ENCODE measurements at places on chromosomes 16 and 17.

GRCh38 chr16:87411375-87412271, 19.5 kb downstream of the MAP1LC3B start:
- H3K4me3 ChIP-seq = no peak overlapping the region
- H3K36me3 ChIP-seq = no peaks in the 10 kb centered on the region
- H3K4me1 ChIP-seq = no peaks in the 10 kb centered on the region
- no peak for DNase-seq
- no peak overlapping the region for H3K27ac ChIP-seq
- H3K27me3 ChIP-seq = no peaks in the 10 kb centered on the region

GRCh38 chr17:3843935-3844516, 2.0 kb downstream of the NCBP3 start:
- H3K4me1 ChIP-seq = peaks cover 12% of the 10 kb centered on the region
- H3K27ac ChIP-seq = no peak overlapping the region
- no peak overlapping the region for H3K4me3 ChIP-seq
- H3K27me3 ChIP-seq = no peaks in the 10 kb centered on the region
- peak; percentile 46 for DNase-seq

GRCh38 chr16:68798398-68798797, 44.9 kb upstream of the TANGO6 start:
- H3K36me3 ChIP-seq = peaks cover 15% of the 10 kb centered on the region
- no peaks in the 10 kb centered on the region for H3K27me3 ChIP-seq
- peak; percentile 50 for DNase-seq
- peaks cover 50% of the 10 kb centered on the region for H3K4me1 ChIP-seq
- H3K4me3 ChIP-seq = no peak overlapping the region

DNA sequence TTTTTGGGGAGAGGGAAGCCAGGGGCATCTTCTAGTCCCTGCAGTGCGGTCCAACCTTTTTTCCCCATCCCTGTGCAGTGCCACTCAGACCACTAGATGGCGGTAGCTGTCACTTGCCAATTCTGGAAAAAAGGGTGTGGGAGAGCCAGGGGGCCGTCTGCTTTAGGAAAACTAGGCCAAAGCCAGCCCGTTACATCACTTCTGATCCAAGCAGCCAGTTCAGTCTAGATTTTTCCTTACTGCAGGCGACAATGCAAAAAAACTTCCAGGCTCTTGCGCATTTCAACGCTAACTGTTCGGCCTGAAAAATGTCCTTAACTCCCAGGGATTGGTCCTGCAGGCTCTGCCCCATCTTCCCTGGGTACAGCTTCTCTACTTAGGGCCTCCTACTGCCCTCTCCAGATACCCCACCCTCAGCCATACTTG, 69.2 kb upstream of the CES5A start:
- H3K4me3 ChIP-seq = no peak overlapping the region
- no peaks in the 10 kb centered on the region for H3K27me3 ChIP-seq
- DNase-seq = peak; percentile 49
- H3K27ac ChIP-seq = no peak overlapping the region
- H3K36me3 ChIP-seq = no peaks in the 10 kb centered on the region
- H3K4me1 ChIP-seq = no peaks in the 10 kb centered on the region

GRCh38 chr16:21523411-21524067, 75.8 kb upstream of the METTL9 start:
- peaks cover 22% of the 10 kb centered on the region for H3K4me1 ChIP-seq
- no peaks in the 10 kb centered on the region for H3K27me3 ChIP-seq
- H3K4me3 ChIP-seq = no peak overlapping the region
- H3K36me3 ChIP-seq = no peaks in the 10 kb centered on the region
- no peak for DNase-seq

GRCh38 chr17:6811510-6811909, 20.0 kb downstream of the TEKT1 start:
- DNase-seq = no peak
- no peak overlapping the region for H3K27ac ChIP-seq
- H3K27me3 ChIP-seq = no peaks in the 10 kb centered on the region
- H3K4me1 ChIP-seq = 0 out of 2 replicates have a peak, but pooled peaks cover 6% of the 10 kb centered on the region
- H3K4me3 ChIP-seq = no peak overlapping the region
- H3K36me3 ChIP-seq = no peaks in the 10 kb centered on the region

DNA sequence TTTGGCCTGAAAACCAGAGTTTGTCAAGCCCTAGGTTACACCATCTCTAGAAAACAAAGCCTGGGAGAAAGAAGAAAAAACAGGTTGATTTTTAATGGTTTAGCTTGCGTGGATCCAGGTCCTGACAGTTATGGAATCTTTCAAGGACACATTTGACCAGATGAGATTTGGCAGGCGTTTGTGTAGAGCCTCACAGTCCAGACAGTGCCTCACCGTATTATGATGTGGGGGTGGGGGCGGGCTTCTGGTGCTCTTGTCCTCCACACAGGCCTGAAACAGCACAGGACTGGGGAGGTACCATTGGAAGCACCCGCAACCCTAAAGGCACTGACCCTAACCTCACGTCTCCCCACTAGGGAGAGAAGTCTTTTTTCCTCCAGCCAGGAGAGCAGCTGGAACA, 19.6 kb downstream of the MVP start:
- H3K27ac ChIP-seq = no peak overlapping the region
- H3K27me3 ChIP-seq = no peaks in the 10 kb centered on the region
- no peaks in the 10 kb centered on the region for H3K4me1 ChIP-seq

DNA sequence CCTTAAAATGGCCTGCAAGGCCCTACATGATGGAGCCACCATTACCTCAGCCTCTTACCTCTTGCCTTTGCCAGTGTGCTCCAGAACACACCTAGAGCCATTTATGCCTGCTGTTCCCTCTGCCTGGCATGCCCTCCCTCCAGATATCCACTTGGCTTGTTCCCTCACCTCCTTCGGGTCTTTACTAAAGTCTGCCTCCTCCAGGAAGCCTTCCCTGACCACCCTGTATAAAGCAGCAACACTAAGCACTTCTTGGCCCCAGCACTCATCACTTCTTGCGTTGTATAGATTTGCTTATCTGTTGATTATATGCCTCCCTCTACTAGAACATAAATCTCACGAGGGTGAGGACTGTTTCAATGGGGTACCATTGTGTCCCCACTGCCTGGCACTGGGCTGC, 25.3 kb downstream of the ANKRD40 start:
- no peak for DNase-seq
- peaks cover 44% of the 10 kb centered on the region for H3K4me1 ChIP-seq
- H3K36me3 ChIP-seq = peaks cover 72% of the 10 kb centered on the region
- no peak overlapping the region for H3K27ac ChIP-seq
- no peaks in the 10 kb centered on the region for H3K27me3 ChIP-seq

DNA sequence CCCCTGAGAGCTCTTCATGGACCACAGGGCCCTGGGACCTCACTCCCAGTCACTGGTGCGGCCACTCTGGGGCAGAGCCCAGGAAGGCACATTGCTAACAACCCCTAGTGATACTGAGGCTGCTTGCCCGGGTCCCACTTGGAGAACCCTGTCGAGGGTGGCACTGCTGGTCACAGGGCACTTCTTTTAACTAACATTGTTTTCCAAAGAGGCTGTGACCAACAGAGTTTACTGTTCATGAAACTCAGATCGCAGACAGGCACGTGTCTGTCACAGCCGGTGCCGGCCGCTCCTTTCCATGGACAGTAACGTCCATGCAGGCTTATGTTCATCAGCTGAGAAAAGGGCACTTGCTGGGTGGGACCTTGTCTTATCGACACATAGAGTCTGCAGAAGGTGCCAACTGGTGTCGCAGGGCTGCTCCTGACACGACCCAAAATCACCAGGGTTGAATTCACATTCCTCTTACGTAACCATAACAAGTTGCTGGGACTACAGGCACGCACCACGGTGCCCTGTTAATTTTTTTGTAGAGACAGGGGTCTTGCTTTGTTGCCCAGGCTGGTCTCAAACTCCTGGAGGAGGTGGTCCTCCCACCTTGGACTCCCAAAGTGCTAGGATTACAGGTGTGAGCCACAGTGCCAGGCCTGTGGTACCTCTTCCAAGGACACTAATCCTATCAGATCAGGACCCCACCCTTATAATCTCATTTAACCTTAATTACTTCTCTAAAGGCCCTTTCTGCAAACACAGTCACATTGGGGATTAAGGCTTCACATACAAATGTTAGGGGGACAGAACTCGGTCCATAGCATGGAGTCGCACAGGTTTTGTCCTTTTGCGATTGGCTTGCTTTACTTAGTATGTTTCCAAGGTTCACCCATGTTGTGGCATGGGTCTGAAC, 1.2 kb upstream of the ZC3H18 start:
- peaks cover 18% of the 10 kb centered on the region for H3K4me1 ChIP-seq
- H3K36me3 ChIP-seq = 0 out of 2 replicates have a peak, but pooled peaks cover 9% of the 10 kb centered on the region
- no peaks in the 10 kb centered on the region for H3K27me3 ChIP-seq
- no peak for DNase-seq

- no peaks in the 10 kb centered on the region for H3K36me3 ChIP-seq
- no peaks in the 10 kb centered on the region for H3K4me1 ChIP-seq
- H3K27ac ChIP-seq = no peak overlapping the region
- no peak for DNase-seq
- no peak overlapping the region for H3K4me3 ChIP-seq
Measured at GRCh38 chr16:2949705-2950352, 14.2 kb upstream of the KREMEN2 start.

- no peak for DNase-seq
- no peak overlapping the region for H3K4me3 ChIP-seq
- H3K27ac ChIP-seq = no peak overlapping the region
- no peaks in the 10 kb centered on the region for H3K4me1 ChIP-seq
- H3K36me3 ChIP-seq = no peaks in the 10 kb centered on the region
Measured at GRCh38 chr17:33888455-33888854, 366.6 kb upstream of the CCL2 start.

- no peaks in the 10 kb centered on the region for H3K4me1 ChIP-seq
- H3K36me3 ChIP-seq = no peaks in the 10 kb centered on the region
- H3K27me3 ChIP-seq = peaks cover 6% of the 10 kb centered on the region
- DNase-seq = peak; percentile 45
- H3K27ac ChIP-seq = no peak overlapping the region
Measured at GRCh38 chr16:9159839-9160550, 68.6 kb downstream of the HAPSTR1 start.

GRCh38 chr17:64320613-64321553, 57.8 kb upstream of the TEX2 start:
- no peaks in the 10 kb centered on the region for H3K27me3 ChIP-seq
- no peak overlapping the region for H3K27ac ChIP-seq
- no peak overlapping the region for H3K4me3 ChIP-seq
- peak; percentile 72 for DNase-seq
- peaks cover 48% of the 10 kb centered on the region for H3K4me1 ChIP-seq
- H3K36me3 ChIP-seq = peaks cover 13% of the 10 kb centered on the region

- H3K27ac ChIP-seq = no peak overlapping the region
- no peaks in the 10 kb centered on the region for H3K4me1 ChIP-seq
- H3K27me3 ChIP-seq = no peaks in the 10 kb centered on the region
Measured at GRCh38 chr16:4244254-4245076, 2.6 kb upstream of the SRL start.

GRCh38 chr17:19331134-19331533, 31.4 kb downstream of the B9D1 start:
- no peaks in the 10 kb centered on the region for H3K27me3 ChIP-seq
- peak; percentile 48 for DNase-seq
- no peak overlapping the region for H3K4me3 ChIP-seq
- H3K27ac ChIP-seq = no peak overlapping the region

DNA sequence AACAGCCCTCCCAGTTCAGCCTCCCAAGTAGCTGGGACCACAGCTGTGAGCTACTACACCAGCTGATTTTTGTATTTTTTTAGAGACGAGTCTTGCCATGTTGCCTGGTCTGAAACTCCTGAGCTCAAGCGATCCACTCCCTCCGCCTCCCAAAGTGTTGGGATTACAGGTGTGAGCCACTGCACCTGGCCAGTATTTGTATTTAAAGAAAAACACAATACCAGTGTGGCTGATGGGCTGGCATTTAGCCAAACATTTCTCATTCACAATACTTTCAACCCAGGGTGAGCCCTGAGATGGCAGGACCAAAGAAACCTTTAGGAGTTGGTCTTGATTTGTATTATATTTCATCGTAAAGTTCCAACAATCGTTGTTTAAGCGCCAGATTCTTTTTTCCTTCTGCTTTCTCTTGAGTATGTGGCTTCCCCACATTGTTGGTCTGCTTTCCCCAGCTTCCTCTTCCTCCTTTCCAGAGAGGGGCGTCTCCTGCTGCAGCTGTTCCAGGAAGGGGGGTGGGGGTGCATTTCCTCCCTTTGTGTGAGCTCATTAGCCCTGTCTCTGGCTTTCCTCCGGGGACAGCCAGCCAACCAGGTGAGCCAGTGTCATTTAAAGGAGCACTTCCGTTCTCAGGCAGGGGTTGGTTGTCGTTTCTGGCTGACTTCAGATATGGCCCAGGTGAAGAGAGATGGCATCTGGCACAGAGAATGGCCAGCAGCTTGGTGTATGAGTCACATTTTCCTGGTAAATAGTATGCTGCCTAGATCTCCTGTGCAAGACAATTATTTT, 79.9 kb downstream of the GPRC5B start:
- peaks cover 39% of the 10 kb centered on the region for H3K4me1 ChIP-seq
- H3K27ac ChIP-seq = peak overlapping the region; percentile 51
- no peaks in the 10 kb centered on the region for H3K27me3 ChIP-seq
- peak; percentile 80 for DNase-seq

- 0 out of 2 replicates have a peak, but pooled peaks cover 6% of the 10 kb centered on the region for H3K36me3 ChIP-seq
- no peaks in the 10 kb centered on the region for H3K27me3 ChIP-seq
- peak overlapping the region; percentile 86 for H3K27ac ChIP-seq
Measured at GRCh38 chr17:64115822-64116534, 14.0 kb downstream of the ERN1 start.

DNA sequence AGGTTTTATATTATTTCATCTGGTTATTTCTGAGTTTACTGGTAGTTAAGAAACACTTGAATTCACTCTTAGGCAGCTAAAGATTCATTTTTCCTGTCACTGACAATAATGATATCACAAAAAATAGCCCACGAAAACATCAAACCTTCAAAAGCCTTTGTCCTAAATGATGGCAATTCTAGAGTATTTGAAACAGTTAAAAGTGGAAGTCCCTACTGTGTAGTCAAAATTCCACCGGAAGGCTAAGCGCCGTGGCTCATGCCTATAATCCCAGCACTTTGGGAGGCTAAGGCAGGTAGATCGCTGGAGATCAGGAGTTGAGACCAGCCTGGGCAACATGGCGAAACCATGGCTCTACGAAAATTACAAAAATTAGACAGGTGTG, 103.5 kb downstream of the HIC1 start:
- H3K4me1 ChIP-seq = no peaks in the 10 kb centered on the region
- H3K4me3 ChIP-seq = no peak overlapping the region
- no peaks in the 10 kb centered on the region for H3K27me3 ChIP-seq
- DNase-seq = no peak

DNA sequence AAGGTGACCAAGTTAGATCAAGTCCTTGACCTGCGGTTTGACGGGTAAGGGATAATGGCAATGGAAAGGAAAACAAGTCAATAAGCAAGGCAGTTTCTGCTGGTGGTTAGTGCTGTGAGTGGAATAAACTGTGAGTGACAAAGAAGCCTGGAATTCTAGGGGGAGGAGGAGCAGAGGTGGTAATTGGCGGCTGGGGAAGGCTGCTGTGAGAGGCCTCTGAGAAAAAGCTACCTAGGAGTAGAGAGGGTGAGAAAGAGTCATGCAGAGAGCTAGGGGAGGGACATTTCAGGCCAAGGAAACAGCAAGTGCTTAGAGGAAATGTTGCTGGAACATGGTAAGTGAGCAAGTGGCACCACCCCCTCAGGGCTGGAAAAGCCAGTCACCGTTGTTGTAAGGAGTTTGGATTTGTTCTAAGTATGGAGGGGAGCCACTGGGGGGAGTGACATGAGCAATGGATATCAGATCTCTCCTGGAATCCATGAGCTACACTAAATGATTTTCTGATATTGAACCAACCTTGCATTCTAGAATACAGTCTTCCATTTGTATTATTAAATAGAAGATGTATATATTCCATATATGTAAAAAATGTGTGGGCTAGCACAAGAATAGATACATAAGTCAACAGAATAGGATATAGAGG, 6.7 kb downstream of the NLRC3 start:
- H3K27me3 ChIP-seq = no peaks in the 10 kb centered on the region
- no peaks in the 10 kb centered on the region for H3K36me3 ChIP-seq
- no peaks in the 10 kb centered on the region for H3K4me1 ChIP-seq
- no peak for DNase-seq
- no peak overlapping the region for H3K27ac ChIP-seq

- H3K27ac ChIP-seq = peak overlapping the region; percentile 76
- H3K36me3 ChIP-seq = no peaks in the 10 kb centered on the region
Measured at GRCh38 chr17:80259457-80260068, 1.1 kb upstream of the RNF213 start.

Measured in PC-9 (cell line).